LoVo (cell line): ENCODE measurements at places on chromosomes 5 and 9.
A peak's percentile ranks its signal among the peaks of the same experiment; 100 is the strongest.

- no peak for DNase-seq
Observed at GRCh38 chr5:84618262-84618661, 233.6 kb upstream of the EDIL3 start.

DNA sequence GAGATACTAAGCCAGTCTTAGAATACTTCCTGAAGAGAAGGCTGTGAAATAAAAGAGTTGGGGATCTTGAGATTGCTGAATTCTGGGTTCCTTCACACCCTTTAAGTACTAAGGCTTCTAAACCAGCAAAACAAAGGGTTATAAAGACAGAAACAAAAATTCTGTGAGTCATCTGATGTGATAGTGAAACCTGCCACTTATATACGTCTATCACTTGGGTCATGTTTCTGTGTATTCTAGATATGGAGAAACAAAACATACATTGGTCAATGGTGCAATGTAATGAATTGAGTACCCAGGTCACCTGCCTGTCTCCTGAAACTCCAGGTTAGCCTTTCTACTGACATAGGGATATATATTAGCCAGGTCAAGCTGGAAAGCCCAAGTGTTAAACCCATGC is 319.3 kb upstream of the GRAMD2B start:
- DNase-seq: no peak

DNA sequence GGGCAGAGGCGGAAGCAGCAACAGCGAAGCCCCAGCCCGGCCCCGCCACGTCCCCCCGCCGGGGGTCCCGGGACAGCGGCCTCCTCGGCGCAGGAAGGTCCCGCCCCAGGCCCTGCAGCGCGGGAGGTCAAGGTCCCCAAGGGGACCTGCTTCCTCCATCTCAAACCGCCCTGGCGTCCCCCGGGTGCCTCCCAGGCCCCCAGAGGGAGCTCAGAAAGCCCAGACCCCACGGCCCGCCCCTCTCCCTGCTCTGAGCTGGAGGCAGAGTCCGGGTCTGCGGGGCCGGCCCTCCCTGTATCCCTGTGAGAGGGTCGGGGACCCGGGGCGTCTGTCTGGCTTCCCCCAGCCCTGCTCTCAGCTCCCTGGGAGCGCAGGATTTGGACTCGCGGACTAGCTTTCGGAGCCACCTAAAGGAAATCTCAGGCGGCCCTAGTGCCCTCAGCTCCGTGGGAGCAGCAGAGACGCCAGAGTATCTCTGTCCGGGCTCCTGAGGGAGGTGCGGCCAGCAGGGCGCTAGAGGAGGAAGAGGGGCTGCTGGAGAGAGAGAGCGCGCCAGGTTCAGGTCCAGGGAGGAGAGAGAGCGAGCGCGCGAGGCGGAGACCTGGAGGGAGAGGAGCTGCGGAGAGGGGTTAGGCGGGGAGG is 30.7 kb downstream of the EXOC3 start:
- peak; percentile 47 for DNase-seq

DNA sequence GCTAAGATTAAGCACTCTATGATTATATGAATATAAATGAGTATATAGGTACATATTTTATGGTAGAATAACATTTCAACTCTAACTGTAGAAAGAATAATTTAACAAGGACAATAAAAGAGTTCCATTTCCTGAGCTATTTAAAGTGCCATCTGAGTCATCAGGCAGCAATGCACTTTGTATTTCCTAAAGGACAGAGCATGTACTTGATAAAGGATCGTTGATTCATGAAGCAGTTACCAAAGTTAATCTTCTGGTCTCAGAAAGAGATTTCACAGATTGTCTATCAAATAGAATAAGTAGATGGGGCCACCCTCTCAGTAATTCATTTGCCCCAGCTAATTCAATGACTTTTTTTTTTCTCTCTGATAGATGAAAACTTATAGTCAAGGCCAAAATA is 747.8 kb downstream of the CDH18 start:
- peak; percentile 76 for DNase-seq

DNA sequence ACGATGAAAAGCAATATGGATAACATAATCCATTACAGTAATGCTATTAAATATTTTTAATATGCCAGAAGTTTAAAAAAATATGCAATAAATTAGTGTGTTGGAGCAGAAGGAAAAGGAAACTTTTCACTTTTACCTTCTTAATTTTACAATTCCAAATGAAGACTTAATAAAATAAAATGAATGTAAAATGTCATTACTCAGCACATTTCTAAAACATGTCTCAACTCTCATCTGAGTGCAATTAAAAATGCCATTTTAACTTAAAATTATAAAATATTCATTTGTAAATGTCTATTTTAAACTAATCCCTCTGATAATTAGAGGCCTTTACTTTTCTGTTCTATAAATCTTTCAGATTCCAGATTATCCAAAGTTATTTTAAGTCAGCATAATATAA is 733.4 kb downstream of the DNAH5 start:
- DNase-seq: no peak

GRCh38 chr5:159965031-159965837 is 43.7 kb upstream of the TTC1 start:
- DNase-seq: peak; percentile 44

DNA sequence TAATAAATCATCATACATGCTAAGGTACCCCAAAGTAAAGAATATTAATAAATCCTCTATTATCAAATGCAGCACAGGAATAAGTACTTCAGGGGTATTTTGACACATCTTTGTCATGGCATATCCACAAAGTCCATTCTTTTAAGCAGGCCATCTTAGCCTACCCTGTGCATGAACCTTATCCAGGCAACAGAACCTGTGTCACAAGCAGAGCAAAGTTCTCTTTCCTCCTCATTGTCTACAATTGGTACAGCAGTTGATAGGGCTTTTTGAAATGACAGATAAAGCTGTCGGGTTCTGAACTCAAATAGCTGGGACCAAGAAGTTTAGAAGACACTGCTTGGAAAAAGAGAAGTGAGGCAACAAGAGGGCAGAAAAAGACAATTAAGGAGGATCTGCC is 30.8 kb upstream of the PURA start:
- DNase-seq: no peak

GRCh38 chr5:34409373-34409772 is 246.8 kb upstream of the RAI14 start:
- DNase-seq: no peak

DNA sequence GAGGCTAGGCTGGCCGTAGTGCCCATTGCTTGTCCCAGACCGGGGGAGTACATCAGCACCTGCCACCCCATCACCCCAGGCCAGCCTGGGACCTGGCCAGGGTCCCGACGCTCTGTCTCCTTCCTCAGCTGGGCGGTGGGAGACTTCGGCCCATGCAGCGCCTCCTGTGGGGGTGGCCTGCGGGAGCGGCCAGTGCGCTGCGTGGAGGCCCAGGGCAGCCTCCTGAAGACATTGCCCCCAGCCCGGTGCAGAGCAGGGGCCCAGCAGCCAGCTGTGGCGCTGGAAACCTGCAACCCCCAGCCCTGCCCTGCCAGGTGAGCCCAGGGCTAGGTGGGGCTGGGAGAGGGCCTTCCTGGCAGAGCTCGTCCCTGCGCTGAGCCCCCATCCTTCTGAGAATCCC is 16.5 kb upstream of the CACFD1 start:
- DNase-seq: no peak

DNA sequence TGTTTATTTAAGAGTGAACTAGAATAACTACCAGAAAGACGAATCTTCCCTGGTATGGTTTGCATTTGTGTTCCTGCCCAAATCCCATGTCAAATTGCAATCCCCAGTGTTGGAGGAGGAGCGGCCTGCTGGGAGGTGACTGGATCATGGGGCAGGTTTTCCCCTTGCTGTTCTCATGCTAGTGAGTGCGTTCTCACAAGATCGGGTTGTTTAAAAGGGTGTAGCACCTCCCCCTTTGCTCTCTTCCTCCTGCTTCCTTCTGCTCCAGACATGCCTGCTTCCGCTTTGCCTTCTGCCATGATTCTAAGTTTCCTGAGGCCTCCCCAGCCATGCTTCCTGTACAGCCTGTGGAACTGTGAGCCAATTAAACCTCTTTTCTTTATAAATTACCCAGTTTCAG is 210.3 kb upstream of the TBC1D2 start:
- DNase-seq: no peak

GRCh38 chr5:135329066-135329912 is 69.7 kb downstream of the MACROH2A1 start:
- DNase-seq: no peak

- DNase-seq: no peak
Observed at GRCh38 chr9:135088348-135088978, 995 bp downstream of the OLFM1 start.

DNA sequence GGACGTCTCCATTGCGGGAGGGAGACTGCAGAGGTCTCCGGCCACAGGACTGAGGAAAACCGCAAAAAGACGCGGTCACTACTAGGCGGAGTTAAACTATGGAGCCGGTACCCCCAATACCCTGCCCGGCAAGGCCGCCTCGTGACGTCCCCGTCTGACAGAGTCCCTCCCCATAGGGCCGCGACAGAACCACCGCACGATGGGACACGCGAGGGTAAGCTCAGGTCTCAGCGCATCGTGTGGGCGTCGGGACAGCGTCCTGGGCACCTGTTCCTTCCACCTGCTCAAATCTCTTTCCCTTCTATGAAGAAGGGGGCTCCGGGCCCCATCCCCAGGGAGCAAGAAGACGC is 35.2 kb upstream of the GLDC start:
- DNase-seq: peak; percentile 71
